ENCODE measurements at places on chromosomes 11 and 22.

DNA sequence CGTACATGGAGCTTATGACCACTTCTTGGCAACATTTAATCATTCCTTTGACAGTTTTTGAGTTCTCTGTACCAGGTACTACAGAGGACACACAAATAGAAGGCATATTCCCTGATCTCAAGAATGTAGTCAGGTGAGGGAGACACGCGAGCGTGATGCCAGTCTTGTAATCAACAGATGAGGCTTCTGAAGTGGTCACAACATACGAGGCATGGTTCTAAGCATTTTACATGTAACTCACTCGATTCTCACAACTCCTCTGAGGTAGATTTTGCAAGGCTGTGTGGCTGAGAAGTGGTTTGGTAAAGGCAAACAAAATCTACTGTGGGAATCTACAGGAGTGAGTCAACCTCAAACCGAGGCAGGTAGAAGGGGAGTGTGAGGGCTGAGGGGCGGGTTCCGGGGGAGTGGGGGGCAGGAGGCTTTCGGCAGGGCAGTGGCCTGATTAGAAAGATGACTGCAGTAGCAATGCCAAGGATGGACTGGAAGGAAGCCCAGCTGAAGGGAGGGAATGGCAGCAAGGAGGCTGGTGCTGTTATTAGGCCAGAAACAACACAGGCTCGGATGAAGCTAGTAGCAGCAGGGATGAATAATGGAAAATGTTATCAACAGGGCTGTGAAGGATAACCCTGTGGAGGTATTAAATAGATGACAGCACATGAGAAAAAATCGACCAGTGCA is 63.8 kb downstream of the ST14 start:
- DNase-seq: no peak

DNA sequence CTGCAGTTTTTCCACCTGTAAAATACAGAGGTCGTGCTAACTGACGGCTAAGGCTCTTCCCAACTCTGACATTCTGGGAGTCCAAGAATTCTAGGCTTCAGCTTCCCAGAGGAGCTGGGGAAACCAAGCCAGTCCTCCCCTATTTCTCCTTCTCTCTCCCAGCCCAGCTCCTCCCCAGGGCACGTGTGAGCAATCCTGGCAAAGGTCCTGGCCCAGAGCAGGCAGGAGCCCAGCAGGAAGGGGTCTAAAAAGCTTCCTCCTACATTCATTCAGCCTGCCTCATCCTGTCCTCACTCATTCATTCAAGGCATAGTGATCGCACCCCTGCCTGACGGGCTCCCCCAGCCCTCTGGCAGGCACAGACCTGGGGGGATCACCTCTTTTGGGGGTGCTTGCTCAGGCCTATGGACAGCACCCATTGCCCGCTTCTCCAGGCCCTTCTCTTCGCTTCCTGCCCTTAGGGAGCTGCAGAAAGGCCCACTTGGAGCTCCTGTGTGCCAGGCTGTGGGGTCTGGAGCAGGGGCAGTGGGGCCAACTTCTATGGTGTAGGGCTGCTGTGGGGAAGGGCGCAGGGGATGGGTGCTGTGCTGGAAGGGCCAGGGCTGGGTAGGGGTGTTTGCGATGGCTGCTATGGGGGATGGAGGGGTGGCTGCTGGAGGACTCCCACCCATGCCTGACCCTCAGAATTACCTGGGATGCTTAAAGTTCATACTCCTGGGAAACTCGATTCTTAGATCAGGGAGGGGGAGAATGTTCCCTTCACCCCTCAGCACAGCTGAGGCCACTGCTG is 9.8 kb downstream of the KCNC1 start:
- no peak for DNase-seq

GRCh38 chr11:73393479-73394415 is 17.5 kb downstream of the RELT start:
- peak; percentile 79 for DNase-seq

- peak; percentile 54 for DNase-seq
These were observed 34.4 kb downstream of the PRDM11 start for GRCh38 chr11:45180848-45181192.

DNA sequence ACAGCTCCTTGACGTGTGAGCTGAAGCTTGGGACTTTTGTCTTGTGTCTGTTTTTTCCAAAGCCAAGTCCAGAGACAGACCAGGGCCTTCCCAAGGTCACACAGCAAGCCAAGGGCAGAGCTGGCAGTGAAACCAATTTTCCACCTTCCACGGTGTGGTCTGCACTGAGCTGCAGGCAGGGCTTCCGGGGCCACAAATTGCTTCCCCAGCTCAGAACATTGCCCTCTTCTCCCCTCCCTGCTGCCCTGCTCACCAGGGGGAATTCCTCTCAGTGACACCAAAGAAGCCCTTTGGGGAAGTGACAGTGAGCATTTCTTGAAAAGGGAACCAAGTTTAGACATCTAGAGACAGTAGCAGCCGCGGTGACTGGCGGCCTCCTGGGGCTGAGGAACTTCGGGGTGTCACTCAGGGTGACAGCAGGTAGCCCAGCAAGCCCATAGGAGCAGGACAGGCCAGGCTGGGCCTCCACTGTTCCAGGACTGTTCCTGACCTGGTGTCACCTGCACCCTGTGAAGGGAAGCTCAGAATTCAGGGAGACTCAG is 9.2 kb downstream of the FXYD2 start:
- no peak for DNase-seq

- peak; percentile 30 for DNase-seq
These were observed 135.1 kb upstream of the CARD18 start for GRCh38 chr11:105274631-105275030.

GRCh38 chr11:63698976-63699733 is 17.9 kb downstream of the RTN3 start:
- no peak for DNase-seq

DNA sequence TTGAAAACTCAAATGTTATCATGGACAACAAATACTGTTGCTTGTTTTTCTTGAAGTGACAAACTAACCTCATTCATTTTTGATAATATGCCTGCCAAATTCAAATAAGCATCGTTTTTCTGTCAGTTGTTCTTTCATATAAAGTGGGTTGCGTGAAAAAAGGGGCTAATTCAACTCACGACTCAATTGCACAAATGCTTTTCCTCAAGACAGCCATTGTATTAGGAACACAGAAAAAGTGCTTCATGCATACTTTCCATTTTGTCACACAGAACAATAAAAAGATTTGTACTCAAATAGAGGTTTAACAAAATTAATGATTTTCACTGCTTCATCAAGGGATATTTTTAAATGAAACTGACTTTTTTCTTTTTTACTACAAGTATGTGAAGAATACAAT is 94.6 kb upstream of the ALKBH3 start:
- DNase-seq: no peak

DNA sequence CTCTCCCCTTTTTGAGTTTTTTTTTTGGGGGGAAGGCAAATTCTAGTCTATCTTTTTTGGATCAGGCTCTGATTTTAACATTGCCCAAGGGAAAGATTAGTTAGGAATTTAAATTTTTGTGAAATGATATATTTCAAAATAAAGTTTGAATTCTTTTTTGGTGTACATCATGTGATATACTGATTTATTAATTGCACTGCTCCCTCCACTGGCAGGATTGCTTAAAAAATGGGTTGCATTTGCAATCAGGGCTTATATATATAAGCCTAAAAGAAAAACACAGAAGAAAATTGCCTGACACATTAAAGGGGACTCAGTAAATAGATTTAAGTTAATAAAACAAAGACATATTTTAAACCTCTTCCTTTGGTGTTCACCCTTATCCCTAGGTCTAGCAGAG is 1.2 kb downstream of the DYNC2H1 start:
- DNase-seq: peak; percentile 71

- peak; percentile 34 for DNase-seq
These were observed 28.5 kb downstream of the CELF1 start for GRCh38 chr11:47524291-47524874.

DNA sequence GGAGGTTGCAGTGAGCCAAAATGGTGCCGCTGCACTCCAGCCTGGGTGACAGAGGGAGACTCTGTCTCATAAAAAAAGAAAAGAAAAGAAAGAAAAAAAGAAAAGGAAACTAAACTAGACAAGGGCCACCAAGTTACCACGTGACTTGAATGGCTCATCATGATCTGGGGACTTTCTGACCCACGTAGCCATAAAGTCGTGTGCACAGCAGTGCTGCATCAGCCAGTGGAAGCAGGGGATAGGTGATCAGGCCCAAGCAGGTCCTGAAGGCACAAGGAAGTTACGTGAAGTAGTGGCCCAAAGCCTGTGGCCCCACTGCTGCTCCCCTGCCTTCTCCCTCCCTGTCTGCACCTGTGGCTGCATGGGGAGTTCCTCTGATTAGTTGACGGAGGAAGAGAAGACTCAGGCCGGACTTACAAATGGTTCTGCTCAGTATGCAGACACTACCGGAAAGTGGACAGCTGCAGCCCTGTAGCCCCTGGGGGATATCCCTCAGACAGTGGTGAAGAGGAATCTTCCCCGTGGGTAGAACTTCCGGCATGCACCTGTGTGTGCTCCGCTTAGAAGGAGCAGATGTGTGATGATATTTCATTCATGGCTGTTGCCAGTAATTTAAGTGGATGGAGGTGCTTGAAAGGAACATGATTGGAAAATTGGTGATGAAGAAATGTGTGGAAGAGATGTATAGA is 18.2 kb upstream of the CD81 start:
- DNase-seq: no peak

DNA sequence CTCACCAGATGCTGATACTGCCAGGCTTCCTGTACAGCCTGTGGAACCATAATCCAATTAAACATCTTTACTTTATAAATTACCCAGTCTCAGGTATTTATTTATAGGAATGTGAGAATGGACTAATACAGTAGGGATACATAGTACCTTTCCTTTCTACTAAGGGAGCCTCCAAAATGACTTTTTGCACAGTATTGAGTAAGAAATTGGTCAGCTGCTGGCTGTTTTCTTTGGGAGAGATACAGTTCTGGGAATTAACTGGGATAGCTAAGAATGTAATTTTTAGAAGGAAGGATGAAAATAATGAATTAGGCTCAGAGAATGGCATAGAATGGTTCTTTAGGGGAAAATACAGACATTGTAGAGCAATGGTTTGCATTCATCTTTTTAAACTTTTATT is 426.0 kb upstream of the DDI1 start:
- no peak for DNase-seq

DNA sequence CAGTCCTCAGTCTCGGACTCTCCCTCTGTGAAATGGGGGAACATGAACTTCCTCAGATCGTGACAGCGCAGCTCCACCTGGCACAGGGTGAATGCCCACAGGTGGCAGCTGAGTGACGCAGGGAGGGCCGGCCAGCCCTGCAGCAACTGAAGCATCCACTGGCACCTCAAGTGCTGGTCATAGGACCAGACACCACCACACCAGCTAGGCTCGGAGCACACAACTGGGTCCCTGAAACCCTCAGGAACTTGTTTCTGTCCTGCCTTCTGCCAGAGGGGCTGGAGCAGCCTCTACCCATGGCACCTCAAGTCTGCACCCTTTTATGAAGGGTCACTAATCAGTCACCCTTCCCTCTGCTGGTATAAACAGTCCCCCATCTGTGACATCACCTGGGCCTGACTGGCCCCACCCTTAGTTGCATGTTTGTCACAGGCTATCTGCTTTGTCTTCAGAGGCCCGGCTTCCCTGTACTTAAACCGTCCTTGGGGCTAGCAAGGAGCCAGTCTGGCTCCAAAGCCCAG is 7.4 kb upstream of the CDC42BPG start:
- no peak for DNase-seq

DNA sequence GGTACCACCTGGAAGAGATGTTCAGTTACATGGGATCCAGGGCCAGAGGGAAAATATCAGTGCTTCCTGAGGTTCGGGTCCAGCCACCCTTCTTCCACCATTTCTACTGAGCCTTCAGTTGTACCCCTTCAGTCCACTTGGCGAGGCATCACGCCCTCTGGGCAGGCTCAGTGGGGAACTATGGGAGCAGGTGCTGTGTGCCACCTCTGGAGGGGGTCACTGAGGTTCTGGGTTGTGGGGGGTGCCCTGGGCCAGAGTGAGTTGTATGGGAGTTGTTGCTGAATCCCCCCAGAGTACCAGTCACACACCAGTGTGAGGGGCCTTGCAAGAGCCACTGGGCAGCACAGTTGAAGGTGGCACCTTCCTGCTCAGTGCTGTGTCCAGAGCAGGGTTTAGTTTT is 2.7 kb upstream of the SREBF2 start:
- DNase-seq: no peak

GRCh38 chr11:43687120-43687791 is 6.7 kb downstream of the HSD17B12 start:
- peak; percentile 78 for DNase-seq

DNA sequence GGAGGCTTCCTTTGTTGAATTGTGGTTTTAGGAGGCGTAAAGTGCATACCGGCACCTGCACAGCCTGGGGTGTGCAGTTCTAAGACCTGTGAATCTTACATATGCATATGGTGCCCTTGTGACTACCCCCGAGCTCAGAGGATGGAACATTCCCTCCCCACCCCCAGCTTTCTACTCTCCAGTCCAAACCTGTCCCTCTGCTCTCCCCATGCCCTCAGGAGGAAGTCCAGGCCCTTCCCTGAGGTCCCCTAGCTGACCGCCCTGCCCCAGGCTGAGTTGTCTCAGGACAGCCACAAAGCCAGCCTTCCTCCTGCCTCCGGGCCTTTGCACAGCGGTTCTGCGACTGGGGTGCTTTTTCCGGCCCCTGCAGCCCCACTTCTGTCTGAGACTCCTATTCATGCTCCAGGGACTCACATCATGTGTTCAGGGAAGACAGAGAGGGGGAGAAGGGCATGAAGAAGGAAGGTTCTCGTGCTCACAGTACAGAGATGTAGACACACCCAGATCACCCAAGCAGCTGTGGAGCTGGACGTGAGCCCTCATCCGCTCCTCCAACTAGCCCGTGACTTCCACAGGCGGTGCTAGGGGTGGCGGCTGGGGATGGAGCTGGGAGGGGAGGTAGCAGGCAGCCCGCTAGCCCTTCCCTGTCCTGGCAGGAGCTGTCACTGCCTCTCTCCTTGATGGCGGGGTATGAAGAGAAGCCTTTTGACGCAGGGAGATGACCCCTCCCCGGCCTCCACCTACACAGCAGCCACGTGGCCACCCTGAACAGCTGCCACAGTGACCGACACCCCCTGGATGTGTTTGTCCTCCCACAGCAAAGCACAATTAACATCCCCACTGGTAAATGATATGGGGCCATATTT is 50.8 kb downstream of the FLRT1 start:
- DNase-seq: no peak

DNA sequence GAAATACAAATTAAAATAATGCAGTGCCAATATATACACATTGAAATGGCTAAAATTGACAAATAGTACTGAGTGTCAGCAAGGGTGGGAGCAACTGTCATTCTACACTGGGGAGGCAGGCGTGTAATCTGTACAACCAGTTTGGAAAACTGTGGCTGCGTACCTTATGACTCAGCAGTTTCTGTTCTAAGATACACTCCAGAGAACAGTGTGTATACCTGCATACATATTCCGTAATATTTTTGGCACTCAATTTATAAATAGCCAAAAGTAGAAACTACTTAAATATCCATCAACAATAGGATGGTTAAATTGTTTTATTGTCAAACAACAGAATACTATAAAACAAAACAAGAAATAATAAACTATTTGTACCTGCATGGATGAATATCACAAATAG is 57.6 kb downstream of the RNF169 start:
- peak; percentile 39 for DNase-seq

GRCh38 chr11:47257177-47257516 is 649 bp upstream of the NR1H3 start:
- no peak for DNase-seq

- DNase-seq: no peak
These were observed 18.1 kb downstream of the MADD start for GRCh38 chr11:47288066-47288465.

GRCh38 chr11:35214792-35215193 is 75.8 kb downstream of the CD44 start:
- peak; percentile 98 for DNase-seq

Measured in iris pigment epithelial cell (primary cell).